T-helper 17 cell (primary cell): ENCODE measurements at places on chromosomes 2 and 18.

GRCh38 chr2:201466050-201466675 is 14.6 kb downstream of the STRADB start:
- DNase-seq: no peak

DNA sequence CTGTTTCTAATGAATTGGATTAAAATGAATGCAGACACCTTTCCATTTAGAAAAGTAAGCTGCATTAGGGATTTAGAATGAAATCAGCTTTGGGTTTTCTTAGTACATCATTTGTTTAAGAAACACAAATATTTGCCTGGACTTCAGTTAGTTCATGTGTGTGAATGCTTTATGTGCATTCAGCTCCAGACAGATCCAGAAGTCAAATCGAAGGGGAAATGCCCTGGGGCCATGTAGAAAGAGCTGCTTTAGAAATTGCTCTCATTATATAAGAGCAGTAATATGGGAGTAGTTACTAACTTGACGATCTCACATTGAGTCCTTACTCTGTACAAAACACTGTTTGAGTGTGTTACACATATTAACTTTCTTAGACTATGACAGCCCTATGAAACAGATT is 88.0 kb upstream of the TTC39C start:
- DNase-seq: no peak

- DNase-seq: no peak
These were observed 1.6 kb downstream of the TNP1 start for GRCh38 chr2:216858312-216858711.

DNA sequence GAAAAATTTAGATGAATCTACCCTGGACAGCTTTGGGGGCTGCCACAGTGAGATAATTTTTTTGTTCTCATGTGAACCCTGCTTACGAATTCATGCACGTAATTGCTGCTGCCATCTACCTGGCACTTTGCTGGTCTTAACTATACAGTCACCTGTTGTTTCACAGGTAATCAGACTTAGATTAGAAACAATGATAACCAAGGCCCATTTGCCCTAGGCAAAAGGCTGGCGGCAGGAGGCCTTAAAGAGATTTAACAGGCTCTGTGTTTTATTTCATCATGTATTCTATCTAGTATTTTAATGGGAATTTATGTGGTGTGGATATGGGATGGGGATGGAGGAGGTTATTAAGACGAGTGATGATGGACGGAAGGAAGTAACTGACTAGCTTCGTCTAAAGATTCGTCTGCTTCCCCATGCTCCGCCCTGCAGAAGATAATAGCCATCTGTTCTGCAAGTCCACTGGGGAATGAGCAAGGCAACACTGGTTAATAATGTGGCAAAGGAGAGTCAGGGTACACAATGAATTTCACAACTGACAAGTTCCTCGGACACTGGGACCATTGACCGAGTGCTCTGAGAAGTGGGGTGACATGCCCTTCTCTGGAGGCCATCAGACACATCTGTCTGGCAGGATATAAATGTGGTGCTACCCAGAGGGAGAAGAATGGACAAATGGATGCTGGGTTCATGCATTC is 291.8 kb upstream of the TNP1 start:
- DNase-seq: no peak

DNA sequence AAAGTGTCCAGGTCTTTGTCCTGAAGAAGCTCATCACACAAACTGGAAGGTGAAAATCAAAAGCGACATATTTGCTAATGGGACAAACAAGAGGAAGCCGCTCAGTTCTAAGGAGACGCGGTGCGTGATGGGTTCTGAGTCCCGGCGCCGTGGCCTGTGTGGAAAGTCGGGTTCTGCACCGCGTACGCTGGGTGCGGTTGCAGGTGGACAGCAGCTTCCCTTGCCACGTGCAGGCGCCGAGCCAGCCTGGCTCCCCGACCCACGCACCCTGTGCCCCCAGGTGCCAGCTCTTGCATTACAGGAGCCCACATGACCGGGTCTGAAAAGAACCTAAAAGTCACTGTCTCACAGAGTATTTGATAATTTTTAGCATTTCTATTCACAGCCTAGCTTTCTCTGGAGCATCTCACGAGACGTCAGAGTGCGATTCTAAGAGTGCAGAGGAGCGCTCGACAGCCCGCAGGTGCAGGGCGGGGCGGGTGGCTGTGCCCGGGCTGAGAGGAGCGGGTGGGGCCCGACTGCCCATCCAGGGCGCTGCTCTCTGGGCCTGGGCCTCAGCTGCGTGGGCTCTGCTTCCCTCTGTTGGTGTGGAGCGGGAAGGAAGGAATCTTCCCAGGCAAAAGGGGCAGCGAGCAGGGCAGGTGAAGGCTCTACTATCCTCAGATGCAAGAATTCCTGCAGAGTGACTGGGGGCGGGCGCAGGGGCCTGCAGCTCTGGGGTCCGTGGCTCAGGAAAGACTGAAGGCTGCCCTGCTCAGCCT is 39.4 kb downstream of the MYT1L start:
- no peak for DNase-seq

DNA sequence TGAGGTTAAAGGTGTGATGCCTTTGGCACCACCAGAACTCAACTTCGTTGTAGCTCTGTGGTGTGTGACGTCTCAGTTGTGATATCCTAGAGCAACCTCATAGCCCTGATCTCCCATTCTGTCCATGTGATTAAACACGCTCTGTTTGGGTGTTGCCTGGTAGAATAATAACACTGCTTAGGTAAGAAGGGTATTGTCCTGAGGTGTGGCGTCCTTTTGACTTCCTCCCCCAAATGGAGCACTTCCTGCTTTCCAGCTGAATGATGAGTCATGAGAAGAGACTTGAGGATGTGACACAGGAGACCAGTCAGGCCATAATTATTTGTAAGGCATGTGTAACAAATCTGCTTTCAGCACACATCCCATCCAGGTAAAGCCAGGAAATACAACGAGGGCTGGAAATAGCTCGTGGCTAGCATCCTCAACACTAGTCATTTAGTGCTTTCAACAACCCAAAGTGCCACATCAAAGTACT is 100.7 kb downstream of the RAPGEF4 start:
- no peak for DNase-seq

DNA sequence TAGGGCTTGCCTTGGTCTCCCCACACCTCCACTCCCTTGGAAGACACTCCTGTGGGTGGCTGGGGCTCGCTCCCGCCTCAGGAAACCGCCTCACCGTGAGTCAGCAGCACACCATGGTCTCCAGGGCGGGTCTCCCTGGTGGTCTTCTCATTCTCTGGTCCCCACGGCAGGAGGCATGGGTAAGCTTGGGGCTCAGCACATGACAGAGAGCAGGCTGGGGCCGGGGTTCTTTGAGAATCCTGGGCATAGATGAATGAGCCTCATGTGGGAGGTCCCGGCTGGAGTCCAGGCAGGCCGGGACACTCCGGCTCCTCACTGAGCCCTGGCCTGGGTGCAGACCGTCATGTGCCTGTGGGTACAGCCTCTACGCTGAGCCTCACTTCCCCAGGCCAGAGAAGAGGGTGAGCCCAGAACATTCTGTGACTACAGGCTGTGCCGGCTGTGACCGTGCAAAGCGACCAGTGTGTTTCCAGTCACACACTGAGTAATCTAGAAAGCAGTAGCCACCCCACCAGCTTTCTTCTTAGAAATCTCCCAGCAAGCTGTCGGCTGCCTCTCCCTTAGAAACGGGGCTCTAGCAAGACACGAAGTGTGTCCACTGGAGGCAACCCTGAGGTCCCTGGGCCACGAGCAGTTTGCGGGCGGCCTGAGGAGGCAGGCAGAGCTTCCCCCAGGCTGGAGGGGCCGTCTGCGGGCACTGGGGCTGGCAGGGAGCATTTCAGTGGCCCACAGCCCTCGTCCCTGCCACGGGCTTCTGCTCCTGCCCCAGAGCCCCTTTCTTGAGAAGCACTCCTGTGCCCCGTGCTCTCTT is 93.1 kb downstream of the RHOB start:
- no peak for DNase-seq

DNA sequence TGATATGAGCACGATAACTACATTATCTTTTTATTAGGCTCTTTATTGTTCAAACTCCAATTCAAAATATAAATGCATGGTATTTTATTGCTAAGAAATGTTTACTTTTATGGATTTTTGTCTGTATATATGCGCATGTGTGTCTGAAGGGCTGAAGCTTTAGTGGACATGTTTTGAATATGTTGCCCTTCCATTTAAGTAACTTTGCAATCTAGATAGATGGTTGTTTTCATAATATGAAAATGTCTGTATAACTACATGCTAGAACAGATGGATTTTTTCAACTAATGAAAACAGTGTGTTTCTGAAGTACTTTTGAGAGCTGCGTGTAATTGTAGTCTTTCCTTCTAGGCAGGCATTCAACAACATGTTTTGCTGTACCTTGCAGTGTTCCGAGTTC is 18.7 kb downstream of the DCAF17 start:
- DNase-seq: no peak

- no peak for DNase-seq
These were observed 136.7 kb downstream of the BCL2 start for GRCh38 chr18:63182861-63183260.

- no peak for DNase-seq
These were observed 14.7 kb upstream of the CHMP3 start for GRCh38 chr2:86577817-86578456.

DNA sequence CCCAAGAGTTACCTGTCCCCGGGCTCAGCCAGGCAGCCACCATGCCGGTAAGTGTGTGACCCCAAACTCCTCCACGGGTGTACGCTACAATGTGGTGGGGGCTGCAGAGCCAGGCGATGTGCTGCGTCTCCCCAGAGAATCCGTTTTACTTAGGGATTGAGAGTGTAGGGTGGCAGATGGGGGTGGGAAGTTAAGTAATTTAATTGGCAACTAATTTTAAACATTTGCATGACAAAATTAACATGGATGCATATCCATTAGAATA is 26.6 kb upstream of the RPL31 start:
- no peak for DNase-seq

- no peak for DNase-seq
These were observed 681.0 kb upstream of the GCFC2 start for GRCh38 chr2:76391678-76392077.

DNA sequence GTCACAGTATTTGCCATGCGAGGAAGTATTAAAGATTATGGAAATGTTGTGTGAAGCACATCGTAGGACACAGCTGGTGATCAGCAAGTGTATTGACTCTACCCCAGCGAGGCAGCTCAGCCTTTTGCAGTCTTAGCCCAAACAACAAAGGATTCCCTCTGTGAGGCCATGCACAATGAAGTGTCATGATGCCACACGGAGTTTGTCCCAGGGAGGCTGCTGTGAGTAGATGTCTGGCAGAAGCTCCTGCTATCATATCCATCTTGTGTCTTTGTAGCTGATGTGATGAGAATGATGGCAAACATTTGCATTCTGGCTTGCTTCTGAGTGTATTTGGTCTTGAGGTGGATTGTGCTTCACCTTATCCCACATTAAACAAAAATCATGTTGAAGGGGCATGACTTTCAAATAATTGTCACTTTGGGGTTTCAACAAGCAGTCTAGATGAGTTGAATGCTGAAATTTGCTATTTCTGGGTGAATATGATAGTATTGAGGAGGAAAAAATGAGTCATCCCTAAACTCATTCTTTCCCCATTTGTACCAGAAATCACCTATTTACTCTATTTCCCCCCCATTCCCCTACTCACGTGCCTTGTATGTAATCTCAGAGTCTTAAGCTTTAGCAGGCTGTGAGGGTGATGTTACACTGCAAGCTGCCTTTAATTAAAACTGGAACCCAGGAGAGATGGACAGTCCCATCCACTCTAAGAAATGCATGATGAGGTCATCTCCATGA is 273.5 kb downstream of the RNF144A start:
- no peak for DNase-seq

- no peak for DNase-seq
These were observed 46.3 kb downstream of the ZCCHC2 start for GRCh38 chr18:62569081-62569655.

- DNase-seq: no peak
These were observed 26.1 kb upstream of the SETBP1 start for GRCh38 chr18:44654573-44654972.

DNA sequence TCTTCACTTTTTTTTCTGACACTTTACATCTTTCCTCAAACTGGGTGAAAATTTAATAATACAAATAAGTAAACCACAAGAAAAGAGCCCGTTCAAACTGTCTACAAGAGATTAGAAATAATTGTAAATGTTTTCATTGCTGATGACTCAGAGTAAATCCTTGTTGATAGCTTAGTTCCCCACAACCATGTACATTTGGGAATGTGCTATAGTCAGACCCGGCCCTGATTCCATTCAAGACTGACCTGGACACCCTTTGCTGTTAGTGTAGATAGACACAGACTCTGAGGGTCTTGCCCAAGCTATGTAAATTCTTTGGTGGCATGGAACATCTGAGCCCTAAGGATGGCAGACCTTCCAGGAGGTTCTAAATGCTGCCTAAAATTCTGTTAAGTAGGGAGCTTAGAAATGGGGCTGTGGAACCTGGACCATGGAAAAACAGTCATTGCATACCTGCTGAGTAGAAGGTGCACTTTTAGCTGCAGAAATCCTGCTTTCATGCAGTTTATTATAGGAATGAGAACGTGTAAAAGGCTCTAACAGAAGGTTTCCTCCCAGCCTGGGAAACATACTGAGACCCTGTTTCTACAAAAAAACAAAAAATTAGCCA is 3.7 kb downstream of the MALT1 start:
- DNase-seq: no peak

DNA sequence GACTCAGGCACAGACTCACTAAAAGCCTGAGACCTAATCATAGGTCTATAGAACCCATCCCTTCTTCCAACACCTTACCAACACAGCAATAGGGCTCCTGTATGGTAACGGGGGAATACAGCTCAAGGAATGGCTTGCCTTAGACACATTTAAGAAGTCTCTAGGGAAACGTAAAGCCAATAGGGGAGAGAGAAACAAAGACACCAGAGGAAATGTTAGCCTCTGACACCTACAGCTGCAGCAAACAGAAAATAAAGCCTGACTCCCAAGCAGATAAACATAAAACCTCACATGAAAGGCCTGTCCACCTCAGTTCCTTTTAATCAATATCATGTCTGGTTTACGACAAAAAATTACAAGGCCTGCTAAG is 51.1 kb upstream of the NCOA1 start:
- no peak for DNase-seq

DNA sequence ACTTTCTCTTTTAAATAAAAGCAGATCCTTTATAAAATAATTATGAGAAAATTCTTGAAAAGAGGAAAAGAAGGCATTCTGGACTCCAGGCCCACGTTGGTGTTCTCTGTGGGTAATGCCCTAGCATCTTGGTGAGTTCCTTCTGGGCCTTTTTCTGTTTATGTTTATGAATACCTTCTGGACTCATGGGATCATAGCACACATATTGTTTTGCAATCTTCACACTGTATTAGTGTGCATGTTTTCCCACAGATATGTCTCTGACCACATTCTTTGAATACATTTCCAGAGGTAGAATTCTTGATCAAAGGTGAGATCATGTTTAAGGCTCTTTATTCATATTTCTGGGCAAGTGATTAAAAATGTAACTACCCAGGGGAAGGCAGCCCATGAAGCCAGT is 15.9 kb downstream of the GLI2 start:
- DNase-seq: no peak

- DNase-seq: no peak
These were observed 249.8 kb downstream of the TXNL1 start for GRCh38 chr18:56388571-56388970.

DNA sequence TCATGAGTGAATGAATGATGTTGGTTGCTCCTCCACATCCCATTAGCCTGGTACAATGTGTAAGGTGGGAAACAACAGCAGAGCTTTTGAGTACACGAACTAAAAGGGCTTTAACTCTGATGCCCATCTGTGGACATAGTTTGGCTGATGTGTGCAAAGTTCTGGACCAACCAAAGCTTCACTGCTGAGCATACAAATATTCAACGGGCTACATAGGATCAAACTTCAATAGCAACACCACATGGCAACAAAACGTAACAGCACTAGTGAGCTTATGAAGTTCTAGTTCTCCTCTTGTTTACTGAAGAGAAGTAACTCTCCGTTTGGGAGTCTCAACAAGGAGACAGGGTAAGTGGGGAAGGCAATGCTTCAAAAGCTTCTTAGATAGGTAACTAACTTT is 20.4 kb downstream of the STAM2 start:
- no peak for DNase-seq
